ENCODE measurements at places on chromosomes 16 and 17.

GRCh38 chr16:6232056-6232455, 1100.6 kb upstream of the RBFOX1 start:
- no peak for DNase-seq

DNA sequence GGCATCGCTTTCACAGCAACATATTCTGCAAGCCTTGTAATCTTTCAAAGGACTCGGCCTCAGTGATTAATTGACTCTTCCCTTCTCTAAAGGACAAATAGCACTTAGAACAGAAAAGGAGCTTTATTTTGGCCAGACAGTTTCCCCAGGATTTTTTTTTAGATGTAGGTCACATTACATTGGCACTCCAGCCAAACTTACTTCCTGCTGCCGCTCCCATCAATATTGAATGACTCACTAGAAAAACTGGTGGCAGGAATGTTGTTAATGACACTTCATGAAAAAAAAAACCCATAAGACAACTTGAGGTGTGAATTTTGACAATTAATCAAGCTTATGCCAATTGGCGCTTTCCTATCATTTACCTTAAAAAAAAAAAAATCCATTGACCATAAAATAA, 432.6 kb downstream of the TOX3 start:
- no peak for DNase-seq

GRCh38 chr16:86524029-86524428, 13.7 kb downstream of the FOXF1 start:
- DNase-seq: no peak

DNA sequence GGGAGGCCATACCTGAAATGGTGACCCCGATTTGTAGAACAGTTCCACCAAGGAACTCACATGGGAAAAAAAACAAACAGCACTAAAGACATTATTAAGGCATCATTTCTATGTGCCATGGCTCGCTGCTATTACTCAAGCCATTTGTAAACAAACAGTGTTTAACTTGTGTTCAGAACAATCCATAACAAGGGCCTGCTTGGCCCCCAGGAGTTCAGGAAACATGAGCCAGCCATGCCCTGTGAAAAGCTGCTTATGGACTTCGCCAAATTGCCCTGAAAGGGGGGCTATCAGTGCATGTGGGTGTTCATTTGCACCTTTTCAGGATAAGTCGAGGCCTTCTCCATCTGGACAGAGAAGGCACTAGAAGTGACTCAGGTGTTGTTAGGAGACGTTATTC, 8.0 kb downstream of the POLR3K start:
- no peak for DNase-seq

- DNase-seq: no peak
Measured at GRCh38 chr17:57528058-57528451, 217.0 kb downstream of the CCDC182 start.

- DNase-seq: no peak
Measured at GRCh38 chr16:20347666-20348364, 4.7 kb downstream of the UMOD start.

DNA sequence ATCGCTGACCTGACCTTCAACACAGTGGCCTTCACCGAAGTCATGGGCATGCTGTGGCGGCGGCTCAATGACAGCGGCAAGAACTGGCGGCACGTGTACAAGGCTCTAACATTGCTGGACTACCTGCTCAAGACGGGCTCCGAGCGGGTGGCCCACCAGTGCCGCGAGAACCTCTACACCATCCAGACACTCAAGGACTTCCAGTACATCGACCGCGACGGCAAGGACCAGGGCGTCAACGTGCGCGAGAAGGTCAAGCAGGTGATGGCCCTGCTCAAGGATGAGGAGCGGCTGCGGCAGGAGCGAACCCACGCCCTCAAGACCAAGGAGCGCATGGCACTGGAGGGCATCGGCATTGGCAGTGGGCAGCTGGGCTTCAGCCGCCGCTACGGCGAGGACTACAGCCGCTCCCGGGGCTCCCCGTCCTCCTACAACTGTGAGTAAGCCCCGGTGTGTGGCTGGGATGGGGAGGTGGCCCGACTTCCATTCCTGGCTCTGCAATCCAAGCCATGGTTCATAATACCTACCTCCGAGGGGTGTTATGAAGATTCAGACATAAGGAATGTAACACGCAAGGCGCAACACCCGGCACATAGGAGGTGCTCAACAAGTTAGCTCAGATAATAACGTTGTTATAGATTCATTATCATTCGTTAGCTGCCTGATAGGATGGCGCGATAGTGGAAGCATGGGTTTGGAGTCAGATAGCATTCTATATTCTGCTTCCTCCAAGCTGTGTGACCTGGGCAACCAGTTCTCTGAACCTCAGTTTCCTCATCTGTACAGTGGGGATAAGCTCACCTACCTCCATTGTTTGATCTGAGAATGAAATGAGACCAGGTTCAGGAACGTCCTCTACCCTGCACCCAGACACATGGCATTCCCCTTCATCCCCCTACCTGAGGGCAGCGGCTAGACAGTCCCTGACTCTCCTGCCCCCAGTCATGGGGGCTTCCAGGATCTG, 4.4 kb downstream of the EPN3 start:
- DNase-seq: no peak

DNA sequence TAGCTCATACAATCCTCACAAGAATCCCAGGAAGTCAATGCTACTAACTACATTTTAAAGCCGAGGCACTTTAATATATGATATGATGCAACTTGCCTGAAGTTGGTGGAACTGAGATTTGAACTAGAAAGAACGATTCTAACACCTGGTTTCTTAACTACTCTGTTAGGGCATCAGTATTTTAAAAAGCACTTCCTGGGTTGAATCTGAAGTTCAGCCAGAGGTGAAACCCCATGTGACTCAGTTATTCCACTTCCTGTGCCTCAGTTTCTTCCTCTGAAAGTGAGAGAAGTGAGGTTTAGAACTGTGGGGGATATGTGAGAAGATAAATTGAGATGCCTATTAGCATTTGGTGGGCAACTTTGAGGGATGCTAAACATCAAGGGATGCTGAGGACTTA, 129.4 kb upstream of the ANKFN1 start:
- DNase-seq: no peak

DNA sequence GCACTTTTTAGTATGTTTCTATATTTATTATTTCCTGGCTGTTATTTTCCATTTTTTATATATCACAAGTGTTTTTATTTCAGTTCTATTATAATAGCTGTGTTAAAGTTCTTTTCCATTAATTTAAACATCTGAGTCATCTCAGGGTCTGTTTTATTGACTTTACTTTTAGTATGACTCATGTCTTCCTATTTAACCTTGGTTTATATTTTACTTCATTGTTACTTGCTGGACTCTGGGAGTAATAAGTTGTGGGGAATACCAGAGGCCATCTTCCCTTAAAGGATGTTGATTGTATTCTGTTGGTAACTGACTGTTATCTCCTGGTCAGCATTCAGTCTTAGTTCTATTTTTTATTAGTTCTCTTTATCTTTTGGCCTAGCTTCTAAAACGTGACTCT, 1508.2 kb downstream of the CDH11 start:
- DNase-seq: no peak

DNA sequence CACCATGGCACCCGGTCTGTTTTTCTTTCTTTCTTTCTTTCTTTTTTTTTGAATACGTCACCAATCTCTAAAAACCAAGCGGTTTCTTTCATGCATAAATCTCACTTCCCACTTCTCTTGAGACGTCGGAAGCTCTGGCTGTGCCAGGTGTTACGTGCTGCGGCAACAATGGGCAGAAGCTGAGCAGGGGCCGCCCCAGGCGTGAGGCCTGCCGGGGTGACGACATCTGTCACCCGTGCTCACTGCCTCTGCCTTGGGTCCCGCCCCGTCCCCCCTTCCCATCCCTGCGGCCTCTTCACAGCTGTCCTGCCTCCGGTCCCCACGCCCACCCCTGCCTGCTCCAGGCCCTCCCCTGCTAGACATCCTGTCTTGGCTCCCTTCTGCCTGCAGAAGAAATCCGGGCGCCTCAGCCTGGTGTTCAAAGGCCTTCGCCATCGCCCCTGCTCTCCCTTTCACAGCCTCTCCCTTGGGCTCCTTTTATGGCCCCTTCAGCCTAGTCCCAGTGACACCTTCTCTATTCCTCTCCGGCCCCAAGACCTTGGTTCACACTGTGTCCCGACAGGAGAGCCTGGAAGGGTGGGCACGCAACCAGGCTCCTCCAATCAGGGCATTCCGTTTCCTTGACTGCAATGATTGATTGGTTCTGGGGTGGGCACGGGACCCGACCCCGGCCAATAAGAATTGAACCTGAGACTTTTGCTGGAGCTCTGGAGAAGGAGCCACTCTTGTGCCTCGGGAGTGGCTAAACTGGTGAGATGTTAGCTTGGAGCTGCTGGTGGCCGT, 4.8 kb downstream of the P2RX1 start:
- DNase-seq: peak; percentile 59

DNA sequence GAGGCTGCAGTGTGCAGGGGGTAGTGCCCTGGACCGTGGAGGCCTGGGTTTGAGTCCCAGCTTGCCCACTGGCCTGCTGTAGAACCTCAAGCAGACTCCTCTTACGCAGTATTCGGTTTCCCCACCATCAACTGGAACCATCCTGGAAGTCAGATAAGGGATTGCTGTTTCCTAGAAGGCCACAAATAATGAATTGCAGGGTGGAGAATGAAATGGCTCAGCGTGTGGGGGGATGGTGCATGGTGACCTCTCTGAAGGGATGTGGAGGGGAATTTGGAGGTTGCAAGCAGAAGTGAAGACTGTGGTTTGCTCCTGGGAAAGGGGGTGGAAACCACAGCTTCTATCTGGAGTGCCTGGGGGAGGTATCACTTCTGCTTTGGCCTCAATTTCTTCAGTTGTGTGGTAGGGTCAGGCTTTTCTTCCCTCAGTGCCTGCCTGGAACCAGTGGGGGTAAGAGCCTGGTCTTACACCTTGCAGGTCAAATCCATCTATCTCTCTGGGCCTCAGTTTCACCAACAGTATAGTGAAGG, 1.7 kb downstream of the ADGRG5 start:
- DNase-seq: no peak

GRCh38 chr16:79794941-79795340, 194.4 kb upstream of the MAF start:
- no peak for DNase-seq

- no peak for DNase-seq
Measured at GRCh38 chr16:4052801-4053293, 63.4 kb downstream of the ADCY9 start.

DNA sequence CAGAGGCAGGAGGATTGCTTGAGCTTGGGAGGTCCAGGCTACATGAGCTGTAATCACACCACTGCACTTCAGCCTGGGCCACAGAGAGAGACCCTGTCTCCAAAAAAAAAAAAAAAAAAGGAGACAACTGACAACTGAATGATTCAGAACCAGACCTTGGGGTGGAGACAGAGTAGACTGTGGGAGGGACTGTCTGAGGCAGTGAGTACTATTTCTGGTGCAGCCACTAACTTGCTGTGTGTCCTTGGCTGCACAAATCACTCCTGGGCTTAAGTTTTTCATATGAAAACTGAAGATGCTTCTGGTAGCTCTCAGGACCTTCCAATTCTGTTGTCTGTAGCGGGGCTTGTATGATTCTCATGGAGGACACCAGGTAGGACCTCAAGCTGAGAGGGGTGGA, 5.8 kb downstream of the ASB16 start:
- no peak for DNase-seq

DNA sequence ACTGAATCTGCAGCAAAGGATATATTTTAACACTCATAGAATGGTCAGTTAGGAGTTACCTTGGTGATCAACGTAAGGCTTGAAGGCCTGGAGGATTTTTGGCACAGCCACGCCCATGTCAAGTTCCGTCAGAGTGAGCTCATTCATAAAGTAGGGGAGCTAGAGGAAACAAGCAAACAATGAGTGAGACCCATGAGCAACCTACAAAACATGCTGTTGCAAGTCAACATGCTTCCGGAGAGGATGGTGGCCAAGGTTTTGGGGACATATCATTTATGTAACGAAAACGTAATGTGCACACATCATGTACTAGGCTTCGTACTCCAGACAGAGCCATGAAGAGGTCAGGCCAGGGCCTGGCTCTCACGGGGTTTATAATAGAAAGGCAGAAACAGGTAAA, 41.1 kb upstream of the ERN1 start:
- DNase-seq: no peak

GRCh38 chr17:35291802-35292201, 48.9 kb downstream of the SLFN5 start:
- no peak for DNase-seq

DNA sequence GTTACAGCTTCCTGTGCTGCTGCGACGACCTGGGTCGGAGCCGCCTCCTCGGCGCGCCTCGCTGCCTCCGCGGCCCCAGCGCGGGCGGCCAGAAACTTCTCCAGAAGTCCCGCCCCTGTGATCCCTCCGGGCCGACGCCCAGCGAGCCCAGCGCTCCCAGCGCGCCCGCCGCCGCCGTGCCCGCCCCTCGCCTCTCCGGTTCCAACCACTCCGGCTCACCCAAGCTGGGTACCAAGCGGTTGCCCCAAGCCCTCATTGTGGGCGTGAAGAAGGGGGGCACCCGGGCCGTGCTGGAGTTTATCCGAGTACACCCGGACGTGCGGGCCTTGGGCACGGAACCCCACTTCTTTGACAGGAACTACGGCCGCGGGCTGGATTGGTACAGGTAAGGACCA, 746 bp downstream of the HS3ST2 start:
- DNase-seq: no peak

DNA sequence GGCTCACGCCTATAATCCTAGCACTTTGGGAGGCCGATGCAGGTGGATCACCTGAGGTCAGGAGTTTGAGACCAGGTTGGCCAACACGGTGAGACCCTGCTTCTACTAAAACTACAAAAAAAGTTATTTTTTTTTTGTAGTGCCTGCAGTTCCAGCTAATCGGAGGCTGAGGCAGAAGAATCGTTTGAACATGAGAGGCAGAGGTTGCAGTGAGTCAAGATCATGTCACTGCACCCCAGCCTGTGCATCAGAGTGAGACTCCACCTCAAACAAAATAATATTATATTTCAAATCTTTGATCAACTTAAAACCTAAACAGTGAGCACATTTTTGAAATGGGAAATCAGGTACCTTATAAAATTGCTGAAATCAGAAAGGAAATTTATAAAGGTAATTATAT, 36.5 kb downstream of the NCOR1 start:
- DNase-seq: no peak

DNA sequence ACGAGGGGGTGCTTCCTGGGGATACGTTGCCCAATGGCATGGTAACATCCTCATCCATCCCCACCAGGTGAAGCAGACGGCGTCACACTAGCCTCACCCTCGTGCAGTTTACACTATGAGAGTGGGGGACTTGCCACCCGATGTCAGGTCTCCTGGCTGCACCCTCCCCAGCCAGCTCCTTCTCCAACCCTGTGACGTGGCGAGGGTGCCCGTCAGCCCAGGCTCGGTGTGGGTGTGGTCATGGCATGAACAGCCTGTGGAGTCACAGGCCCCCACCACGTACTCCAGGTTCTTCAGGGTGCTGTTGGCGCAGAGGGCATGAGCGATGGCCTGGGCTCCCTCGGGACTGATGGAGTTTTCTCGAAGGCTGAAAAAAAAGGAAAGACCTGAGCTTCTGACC, 28.3 kb downstream of the NLRC3 start:
- no peak for DNase-seq

- no peak for DNase-seq
Measured at GRCh38 chr16:49366669-49367068, 6.9 kb upstream of the C16orf78 start.
